Stomach (tissue), 19 donors: ENCODE measurements at places on chromosomes 5 and 9.
A peak's percentile ranks its signal among the peaks of the same experiment; 100 is the strongest.

DNA sequence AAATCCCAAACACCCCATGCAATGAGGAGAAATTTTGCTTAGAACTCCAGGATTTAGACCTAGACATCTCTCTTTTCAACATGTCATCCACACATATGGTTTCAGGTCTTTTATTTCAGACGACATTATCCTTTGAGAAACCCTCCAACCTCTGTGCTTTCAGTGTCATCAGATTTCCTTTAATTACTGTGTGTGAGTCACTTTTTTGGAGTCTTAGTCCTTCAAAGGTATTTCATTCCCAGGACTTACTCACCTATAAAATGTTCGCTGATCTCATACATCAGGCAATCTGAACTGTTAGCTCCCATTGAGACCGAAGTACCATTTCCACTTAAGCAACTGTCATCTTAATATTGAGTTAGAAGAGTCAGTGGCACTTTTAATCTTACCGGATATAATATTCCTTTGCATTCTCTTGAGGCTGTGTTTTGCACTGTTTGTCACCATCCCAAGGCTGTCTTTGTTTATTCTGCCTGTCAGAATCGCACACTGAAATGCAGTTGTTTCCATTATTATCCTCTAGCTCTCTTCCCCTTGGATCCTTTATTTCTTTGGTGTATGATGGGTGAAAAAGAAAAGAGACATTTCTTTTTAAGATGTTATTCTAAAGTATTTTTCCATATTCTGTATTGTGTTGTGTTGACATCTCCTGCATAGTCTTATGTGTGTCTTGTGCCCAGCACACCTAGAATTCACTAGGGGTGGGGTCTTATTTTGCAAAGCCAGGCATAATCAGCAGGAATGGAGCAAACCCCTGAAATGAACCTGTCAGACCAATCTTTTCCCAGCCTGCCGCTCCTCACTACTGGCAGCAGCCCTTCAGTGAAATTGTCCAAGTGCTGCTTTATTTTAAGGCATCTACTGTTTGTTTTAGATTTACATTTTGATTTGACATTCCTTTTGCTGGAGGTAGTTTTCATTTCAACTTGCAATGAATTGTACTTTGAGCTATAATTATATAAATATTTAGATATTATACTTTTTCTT lies 155.4 kb downstream of the PAM start:
- no peak for DNase-seq

- DNase-seq, result no peak
These were observed 103.2 kb downstream of the NR2F1-AS1 start for GRCh38 chr5:93477816-93478215.

- no peak for DNase-seq
These were observed 45.2 kb downstream of the RNF180 start for GRCh38 chr5:64210866-64211265.

DNA sequence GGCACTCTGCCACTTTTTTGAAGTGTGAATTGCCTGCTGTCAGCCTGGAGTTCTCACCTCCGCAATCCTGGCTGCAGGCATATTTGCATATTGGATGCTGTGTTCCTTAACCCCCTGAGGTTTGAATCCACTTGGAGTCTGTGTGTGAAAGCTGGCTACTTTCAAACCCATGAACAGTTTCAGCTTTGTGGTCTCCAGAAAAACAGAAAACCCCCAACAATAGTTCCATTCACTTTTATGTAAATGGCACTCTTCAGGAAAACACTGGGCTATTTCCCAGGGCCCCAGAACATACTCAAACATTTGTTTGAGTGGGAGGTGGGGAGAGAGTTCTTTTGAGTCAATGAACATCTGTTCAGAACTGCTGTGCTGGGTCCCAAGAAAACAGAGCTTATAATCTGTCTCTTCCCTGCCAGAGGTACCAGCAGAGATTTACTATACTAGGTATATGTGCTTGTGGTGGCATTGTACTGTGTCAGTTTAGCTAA lies 5.0 kb downstream of the NUDT2 start:
- DNase-seq, result no peak

- DNase-seq, result peak; percentile 38
These were observed 10.0 kb downstream of the CRAT start for GRCh38 chr9:129100383-129101169.
